Cerebellar cortex (tissue), 1 donor: ENCODE measurements at places on chromosomes 5 and 9.

GRCh38 chr9:101590901-101591300 lies 3.9 kb downstream of the PPP3R2 start:
- no peak for DNase-seq

GRCh38 chr5:143004361-143005145 lies 234.4 kb downstream of the ARHGAP26 start:
- DNase-seq, result no peak

DNA sequence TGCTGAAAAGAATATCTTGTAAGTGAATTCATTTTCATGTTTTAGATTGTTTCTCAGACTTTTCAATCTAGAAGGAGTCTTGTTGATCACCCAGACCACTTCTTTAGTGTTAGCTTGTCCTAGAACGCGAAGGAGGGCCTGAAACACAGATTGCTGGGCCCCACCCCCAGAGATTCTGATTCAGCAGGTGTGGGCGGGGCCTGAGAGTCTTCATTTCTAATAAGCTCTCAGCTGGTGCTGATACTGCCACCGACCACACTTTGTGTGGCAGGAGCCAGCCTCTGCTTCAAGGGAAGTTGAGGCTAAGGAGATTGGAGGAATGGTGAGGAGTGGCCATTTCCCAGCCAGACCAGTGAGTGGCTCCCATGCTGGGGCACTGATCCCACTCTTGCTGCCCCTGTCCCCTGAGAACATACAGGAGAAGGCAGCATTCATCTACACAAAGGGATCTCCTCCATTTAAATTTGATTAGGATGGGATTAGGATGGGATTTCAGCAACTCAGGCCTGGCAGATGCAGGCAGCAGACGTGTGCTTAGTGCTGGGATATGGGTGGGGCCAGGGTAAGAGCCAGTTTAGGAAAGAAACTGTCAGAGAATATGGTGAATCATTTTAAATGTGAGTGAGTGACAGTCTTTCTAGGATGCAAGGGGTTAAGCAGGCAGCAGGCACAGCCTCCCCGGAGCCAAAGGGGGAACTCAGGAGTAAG lies 35.9 kb downstream of the ZNF618 start:
- no peak for DNase-seq

DNA sequence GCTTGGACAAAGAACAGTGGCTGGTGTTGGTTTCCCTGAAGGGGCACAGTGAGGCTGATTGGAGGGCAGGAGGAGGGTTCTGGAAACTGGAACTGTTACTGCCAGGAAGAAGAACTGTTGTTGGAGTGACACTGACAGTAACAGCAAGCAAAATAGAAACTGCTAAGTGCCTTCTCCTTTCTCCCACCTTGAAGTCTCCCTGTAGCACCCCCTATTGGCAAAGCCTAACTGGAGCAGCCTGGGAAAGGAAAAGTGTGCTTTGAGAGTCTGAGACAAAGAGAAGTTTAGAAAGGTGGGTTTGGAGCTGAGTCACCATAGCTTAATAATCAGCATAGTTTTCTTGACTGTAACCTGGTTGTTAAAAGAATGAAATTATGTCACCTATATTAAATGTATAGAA lies 2.5 kb upstream of the TMEM174 start:
- peak; percentile 37 for DNase-seq

DNA sequence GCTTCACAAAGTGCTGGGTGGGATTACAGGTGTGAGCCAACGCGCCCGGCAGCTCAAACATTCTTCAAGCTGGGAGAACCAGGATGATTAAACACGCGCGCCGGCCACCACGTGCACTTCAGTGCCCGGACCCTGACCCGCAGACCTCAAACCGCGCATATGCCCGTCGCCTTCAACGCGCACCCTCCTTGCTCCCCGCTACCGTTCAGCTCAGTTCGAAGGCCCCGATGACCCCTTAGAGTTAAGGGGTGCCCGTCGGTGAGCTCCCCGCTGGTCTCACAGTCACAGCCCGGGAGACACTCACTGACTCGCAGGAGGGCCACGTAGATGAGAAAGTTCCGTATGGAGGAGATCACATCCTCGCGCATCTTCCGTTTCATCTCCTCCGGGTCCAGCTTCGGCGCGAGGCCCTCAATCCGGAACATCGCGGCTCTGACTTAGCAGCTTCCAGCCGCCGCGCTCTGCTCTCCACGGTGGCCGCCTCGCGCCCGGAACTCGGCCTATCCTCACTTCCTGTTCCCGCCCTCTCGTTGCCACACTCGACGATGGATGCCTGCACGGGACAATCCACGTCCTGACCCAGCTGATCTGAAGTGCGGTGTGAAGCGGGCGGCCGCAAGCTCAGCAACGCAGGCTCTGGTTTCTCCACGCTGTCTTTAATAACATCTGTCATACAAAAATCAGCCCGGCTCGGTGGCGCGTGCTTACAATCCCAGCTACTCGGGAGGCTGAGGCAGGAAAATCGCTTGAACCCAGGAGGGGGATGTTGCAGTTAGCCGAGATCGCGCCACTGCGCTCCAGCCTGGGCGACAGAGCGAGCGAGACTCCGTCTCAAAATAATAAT lies at the start of gene TOMM5:
Gene TOMM5, minus strand, starts transcription at position 490 of the 844 bp plus-strand sequence. Its CDS starts 65 bp downstream, at position 425.
- DNase-seq, result peak; percentile 93

DNA sequence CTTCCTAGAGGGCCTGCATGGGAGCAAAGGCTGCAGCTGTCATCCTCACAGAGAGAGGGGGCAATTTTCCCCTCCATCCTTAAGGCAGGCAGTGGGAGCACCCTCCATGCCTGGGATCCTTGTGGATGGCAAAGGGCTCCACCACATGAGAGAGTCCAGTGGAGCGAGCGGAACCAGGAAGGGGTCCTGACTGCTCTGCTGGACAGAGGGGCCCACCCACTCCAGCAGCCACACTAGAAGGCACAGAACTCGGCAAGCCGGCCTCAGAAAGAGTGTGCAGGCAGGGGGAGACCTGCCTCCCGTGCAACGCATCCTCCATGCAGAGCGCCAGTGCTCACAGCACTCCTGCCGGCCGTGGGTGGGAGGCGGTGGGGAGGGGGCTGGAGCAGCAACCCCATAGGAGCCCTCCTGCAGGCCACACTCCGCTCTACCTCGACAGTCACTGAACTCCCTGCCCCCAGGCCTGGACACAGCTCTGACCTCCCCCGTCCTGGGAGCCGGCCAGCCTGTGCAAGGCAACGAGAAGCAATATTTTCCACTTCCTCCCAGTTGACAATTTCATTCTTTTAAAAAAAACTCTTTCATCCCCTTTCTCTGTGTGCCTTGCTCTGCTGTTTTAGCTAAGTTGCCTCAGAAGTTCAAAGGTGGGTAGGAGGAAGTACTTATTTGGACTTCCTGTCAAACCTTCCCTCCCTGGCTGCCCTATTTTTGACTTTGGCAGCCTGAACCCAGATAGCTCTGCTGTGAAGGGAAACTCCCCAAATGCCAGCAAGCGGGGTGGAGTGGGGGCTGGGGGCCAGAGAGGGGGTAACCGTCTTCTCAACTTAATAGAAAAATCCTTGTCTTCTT lies 5.3 kb upstream of the LCP2 start:
- DNase-seq, result no peak
